ENCODE measurements at places on chromosomes 1 and 21.
A peak's percentile ranks its signal among the peaks of the same experiment; 100 is the strongest.

DNA sequence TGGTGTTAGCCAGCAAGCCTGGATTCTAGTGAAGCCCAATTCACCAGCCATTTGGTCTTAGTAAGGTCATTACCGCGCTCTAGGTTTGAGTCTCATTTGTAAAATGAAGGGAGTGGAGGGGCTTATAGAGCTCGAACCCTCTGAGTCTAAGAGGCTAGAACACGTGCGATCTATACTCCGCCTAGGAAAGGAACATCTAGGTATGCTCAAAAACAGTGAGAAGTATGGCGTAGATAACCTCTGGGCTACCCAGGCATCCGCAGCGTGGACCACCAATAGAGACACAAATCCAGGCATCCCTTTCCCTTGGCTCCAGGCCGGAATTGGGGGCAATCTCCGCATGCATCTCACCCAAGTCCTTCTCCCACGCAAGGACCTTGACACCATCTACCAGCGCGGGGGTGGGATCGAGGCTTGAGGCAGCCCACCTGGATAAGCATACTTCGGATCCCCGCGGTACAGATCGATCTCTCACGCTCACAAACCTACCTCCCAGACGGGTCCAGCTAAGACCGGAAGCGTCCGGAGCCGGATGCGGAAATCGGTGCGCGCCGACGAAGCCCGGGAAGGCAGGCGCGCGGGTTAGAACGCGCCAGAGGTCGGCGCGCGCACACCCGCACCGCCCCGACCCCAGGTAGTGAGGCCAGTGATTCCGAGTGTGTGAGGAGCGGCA lies at the start of gene METTL25B:
Gene METTL25B, plus strand, starts transcription at position 544 of the 673 bp plus-strand sequence. CDS start 636 bp downstream, outside the sequence.
- DNase-seq, result peak; percentile 94

DNA sequence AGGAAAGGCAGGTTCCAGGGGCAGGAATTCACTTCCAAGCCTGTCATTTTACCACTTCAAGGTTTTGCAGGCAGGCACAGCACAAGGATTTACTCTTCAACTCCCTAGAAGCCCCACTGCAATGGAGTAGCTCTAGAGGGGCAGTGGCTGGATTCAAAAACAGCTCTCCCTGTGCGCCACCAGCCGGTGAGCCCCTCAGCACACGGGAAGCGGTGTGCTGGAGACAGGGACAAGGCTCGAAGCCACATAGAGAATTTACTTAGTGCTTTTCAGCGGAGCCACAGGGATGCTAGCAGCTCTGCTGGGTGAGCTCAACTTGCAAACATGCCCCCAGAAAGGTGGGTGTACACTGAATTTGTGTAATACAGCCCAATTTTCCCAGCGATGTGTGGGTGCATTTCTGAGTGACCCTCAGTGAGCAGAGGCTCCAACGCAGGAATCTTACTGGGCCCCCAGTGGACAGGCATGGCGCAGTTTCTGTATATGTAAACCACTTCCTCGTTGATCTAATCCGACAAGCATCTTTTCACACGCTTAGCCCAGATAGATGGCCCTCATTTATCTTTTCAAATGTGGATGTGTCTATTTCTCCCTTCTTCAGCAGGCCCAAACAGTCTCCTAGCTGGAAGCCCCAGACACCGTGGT lies 10.9 kb downstream of the VWA5B1 start:
- no peak for DNase-seq

DNA sequence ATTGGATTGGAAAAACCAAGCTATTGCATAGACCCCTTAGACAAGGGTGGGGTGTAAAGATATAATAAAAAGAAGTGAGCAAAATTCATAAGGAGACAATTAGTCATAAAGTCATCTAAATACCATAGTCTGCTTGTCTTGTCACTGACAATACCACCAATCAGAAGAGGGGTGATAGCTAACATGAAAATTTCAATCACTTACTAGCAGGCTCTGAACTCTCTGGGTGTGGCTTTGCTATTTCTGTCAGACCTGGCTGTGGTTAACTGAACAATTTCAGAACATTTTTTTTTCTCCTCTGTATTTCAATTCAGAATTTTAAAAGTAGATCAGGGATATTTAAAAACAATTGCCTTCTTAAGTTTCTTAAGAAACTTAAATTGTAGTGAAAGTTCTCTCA lies 158.5 kb upstream of the PRMT6 start:
- no peak for DNase-seq

DNA sequence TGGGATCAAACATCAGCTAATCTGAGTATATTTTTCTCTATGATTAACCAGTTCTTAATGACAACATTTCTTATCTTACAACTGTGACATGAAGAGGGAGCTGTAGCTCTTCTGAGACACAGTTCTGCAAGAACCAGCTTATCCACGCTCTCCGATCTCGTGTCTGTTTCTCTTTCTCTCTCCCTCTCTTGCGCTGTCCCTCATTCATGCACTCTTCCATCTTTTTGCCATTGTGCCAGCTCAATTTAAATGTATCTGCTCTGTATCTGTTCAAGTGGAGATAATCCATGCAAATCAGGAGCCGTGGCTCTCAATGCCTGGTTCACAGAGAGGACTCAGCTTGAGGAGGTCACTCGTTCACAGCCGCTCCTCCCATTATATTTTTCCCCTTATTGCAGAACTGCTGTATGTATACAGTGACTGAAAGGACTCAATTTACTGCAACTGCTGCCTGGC lies 494.7 kb upstream of the ADGRL2 start:
- DNase-seq, result peak; percentile 80

DNA sequence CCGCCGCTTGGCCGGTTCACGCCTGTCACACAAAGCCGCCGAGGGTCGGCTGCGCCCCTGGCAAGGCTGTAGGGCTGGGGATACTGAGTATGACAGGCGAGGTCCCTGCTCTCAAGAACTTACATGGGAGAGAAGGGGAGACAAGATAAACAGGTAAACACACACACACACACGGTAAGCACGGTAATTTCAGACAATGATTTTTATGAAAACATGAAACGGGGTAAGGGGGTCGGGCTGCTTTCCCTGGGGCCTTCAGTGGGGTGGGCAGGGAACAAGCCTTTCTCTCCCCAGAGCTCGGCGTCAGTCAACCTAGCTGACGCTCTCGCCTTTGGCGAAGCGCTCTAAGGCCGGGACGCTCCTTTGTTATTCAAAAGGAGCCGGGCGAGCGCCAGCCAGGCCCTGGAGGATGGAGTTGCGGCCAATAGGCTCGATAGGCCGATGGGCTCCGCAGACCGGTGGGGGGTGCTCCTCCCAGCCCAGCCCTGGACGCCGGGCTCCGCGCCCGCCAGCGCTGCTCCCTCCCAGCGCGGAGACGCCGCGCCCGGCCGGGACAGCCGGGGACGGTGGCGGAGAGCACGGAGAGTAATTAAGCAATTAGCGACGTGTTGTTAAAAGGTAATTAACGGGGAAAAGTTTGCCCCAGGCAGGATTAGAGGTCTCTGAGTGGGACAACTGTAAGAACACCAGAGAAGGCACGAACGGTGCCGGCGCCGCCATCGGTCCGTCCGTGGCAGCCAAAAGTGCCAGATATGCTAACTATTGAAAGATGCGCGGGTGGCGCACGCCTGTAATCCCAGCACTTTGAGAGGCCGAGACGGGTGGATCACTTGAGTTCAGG lies 950 bp upstream of the INKA2 start:
- DNase-seq, result peak; percentile 76

DNA sequence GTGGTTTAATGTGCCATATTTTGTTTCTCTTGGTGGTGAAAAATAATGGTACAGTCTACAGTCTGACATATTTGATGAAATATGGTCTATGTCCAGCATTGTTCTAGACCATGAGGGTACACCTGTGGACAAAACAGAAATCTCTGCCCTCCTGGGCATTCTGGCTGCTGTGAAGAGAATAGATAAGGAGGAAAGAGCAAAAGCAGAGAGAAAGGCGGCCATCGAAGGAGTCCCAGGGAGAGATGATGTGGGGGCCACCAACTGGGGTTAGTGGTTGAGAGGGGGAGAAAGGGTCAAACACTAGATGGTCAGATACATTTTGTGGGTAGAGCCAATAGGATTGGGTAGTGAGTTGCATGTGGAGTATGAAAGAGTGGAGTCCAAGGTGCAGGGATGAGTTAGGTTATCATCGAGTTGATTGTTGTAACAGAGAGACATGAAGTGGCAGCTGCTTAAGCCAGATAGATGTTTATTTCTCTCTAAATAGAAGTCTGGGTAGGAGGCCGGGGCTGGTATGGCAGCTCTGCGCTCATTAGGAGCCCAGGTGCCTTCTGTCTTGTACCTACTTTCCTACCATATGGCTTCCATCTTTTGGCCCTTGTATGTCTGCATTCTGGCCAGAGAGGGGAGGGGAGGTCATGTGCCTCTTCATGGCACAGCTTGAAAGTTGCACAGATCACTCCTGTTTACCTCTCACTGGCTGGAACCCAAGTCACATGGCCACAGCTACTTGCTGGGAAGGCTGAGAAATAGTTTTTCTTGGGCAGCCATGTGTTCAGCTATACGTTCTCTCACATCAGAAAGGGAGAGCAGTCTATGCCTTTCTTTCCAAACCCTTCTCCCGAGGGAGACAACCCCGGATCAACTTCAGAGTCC lies 13.0 kb downstream of the UBE4B start:
- DNase-seq, result peak; percentile 21

GRCh38 chr1:180842491-180843275 lies 70.0 kb upstream of the KIAA1614 start:
- DNase-seq, result peak; percentile 18

GRCh38 chr1:2398871-2399270 lies 7.2 kb downstream of the RER1 start:
- no peak for DNase-seq

GRCh38 chr1:147475488-147475887 lies 65.8 kb upstream of the BCL9 start:
- no peak for DNase-seq

All from NCI-H82 (cell line).